ENCODE measurements at places on chromosomes 11 and 22. TPM values are rescaled to one million over a fixed set of nuclear protein-coding genes. Genes with fewer than 3 reads are reported as not detected.

The IFITM1 gene
- 76.4 TPM for total RNA-seq

- DNase-seq = no peak
These were observed 19.4 kb downstream of the RNF185 start for GRCh38 chr22:31179345-31179744.

GRCh38 chr22:41505511-41506220 lies 36.7 kb downstream of the ACO2 start:
- no peak for DNase-seq

The SLC5A4 gene
- not detected for total RNA-seq

DNA sequence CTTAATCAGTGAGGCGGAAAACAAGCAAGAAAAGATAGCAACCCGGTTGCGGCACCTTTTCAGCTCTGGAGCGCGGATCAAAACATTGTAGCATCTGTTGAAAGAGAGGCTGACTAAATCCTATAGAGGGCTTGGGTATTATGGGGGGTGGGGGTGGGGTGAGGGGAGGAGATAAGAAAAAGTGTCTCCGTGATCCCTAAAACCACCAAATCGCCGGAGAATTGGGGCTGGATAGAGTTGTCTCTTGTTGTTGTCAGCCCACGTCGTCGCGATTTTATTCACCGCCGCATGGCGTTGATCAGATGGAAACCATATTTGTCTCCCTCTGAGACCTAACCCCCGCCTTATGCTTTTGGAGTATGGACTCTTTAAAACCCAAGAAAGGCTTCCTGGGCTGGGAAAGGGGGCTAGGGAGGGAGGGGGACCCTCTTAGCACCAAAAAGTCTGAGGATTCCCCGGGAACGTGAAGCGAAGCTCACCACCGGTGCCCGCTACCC lies 13.0 kb downstream of the PAX6 start:
- peak; percentile 40 for DNase-seq

- DNase-seq = no peak
These were observed 1.5 kb downstream of the LSP1 start for GRCh38 chr11:1854132-1854948.

All from G401 (cell line).